ENCODE measurements at places on chromosomes 11 and 22.

GRCh38 chr11:57645689-57646085 lies 4.0 kb downstream of the YPEL4 start:
- no peak for DNase-seq

- DNase-seq, result no peak
These were observed 10.5 kb downstream of the PLAAT4 start for GRCh38 chr11:63547061-63547460.

DNA sequence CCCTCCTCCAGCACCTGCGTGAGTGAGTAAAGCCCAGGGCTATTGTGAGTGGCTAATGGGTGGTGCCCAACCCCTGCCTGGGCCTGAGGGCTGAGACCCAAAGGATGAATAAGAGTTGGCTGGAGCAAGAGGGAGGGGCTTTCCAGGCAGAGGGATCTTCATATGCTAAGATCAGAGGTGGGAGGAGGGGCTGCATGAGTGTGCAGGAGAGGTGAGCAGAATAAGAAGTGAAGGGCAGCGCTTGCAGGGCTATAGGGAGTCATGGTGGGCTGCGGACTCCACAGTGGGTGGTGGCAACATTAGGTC lies 3.9 kb downstream of the EMID1 start:
- no peak for DNase-seq

GRCh38 chr22:28934026-28934425 lies 50.7 kb downstream of the ZNRF3 start:
- DNase-seq, result no peak

DNA sequence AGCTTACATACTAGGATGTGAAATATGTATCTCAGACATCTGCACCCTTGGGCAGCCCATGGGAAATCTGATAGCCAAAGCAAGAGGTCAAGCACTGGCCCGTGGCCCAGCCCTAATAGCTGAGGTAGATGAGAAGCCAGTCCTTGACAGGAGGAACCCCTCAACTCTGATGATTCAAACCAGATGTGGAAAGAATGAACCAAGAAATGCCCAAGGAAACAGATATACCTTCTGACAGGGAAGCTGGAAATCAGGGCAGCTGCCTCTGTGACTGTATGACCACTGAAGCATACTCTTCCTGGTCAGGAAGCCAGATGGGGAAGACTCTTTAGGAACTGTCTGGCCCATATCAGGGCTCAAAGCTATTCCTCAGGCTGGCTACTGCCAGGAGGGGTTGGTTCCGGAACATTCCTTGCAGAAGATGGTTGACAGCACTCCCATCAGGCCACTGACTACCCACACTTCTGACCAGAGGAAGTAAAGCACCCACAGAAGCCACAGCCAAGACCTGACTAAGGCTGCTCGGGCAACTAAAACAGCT lies 124.2 kb downstream of the SWAP70 start:
- DNase-seq, result no peak

GRCh38 chr11:116466191-116466590 lies 306.6 kb downstream of the BUD13 start:
- DNase-seq, result no peak

DNA sequence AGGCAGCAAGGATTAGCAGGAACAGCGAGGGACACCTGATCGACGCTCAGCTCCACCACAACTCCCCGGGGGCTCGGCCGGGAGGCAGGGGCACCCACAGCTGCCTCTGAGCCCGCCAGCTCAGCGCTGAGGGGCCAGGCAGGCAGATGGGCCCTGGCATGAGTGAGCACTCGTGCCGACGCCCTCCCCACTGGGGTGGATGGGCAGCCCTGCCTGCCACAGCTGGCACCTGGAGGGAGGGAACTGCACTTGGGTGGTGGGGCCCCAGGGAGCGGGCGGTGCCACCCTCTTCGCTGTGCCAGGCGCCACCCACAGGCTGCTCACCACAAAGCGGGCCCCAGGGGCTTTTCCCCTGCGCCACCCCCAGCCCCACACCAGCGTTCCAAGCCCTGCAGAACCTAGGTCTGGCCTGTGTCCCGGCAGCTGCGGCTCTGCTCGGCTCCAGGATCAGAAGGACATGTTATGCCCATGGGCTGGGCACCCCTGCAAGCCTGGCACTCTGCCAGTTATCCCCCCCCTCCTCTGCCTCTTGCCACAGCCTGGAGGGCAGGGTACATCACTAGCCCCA lies 28.8 kb downstream of the WNT7B start:
- DNase-seq, result no peak

GRCh38 chr11:27084518-27084917 lies 43.9 kb downstream of the BBOX1 start:
- DNase-seq, result no peak

DNA sequence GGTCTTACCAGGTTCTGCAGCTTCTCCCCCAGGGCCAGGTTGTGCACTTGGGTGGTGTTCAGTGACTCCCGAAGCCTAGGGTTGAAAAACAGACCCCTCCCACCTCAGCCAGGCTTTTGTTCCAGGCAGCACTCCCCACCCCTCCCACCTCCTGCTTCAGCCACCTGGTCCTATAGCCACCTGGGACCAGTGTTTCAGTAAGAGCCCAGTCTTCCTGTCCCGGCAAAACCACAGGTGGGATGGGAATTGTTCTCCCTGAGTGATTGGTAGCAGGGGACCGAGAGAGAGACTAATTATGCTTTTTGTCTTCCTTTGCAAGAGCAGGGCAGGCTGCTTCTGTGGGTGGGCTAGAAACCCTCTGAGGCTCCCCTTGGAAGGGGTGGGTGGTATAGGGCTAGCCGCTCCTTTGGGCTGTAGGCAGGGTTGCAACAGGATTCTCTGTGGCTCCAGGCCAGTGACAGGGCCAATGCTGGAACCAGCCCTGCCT lies 8.5 kb upstream of the NAALADL1 start:
- DNase-seq, result no peak

- no peak for DNase-seq
These were observed 1447.2 kb downstream of the TBC1D22A start for GRCh38 chr22:48209473-48210197.

DNA sequence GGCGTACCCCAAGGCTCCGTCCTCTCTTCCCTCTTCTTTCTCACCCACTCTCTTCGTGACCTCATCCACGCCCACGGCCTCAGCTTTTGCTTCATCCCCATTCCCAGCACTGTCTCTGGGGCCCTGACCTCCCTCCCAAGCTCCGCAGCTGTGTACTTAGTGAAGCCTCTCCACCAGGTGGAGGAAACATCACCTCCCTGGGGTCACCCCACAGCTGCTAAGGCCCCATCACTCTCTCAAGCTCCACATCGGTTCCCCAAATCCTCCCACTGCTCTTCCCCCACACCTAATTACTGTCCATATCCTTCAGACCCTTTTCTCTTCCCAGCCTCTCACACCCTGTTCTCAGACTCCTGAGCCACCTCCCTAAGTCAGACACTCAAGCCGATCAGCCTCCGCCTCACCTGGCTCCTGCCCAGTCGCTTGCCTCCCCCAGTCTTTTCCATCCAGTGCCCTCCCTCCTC lies 7.9 kb upstream of the SYT7 start:
- DNase-seq, result no peak

DNA sequence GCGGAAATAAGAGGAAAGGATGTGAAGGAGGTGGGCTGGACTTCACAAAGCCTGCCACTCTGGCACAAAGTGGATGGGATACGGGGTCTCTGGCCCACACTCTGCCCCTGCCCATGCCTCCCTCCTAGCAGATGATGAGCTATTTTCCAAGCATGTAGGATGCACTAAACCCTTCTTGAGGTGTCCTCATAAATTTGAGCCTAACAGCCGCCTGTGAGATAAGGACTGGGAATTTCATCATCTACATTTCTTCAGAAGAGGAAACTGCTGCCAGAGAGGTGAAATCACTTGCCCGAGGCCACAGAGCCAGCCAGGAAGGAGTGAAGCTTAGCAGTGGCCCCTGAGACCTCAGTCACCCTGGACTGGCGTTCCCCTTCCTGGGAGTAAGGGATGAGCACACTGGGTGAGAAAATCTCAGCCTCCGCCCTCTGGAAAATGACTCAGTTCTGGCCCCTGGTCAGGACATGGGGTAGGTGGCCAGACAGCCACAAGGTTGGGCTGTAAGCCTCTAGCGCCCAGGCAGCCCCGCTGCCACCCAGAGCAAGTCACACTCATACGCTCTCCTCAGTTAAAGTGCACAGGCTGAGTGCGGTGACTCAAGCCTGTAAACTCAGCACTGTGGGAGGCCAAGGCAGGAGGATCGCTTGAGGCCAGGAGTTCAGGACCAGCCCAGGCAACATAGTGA lies 27.9 kb downstream of the MB start:
- no peak for DNase-seq

DNA sequence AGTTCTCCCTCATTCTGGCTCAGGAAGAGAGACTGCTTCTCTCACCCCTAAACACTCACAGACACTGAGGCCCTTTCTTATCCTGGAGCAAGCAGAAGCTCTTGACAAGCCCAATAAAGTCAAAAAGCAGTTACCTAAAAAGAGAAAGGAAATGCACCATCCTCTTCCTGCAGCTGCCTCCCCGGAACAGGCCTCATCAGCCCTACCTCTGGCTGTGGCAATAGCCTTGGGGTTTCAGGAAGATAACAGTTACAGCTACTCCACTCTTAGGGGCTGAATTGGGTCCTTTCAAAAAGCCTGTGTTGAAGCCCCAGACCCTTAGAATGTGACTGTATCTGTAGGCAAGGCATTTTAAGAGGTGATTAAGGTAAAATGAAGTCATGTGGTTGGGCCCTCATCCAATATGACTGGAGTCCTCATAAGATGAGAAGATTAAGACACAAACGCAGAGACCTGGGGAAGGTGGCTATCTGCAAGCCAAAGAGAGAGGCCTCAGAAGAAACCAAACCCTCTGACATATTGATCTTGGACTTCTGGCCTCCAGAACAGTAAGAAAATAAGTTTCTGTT lies 3.5 kb upstream of the LGALS12 start:
- DNase-seq, result no peak

GRCh38 chr11:14975252-14975587 lies 3.1 kb upstream of the CALCA start:
- no peak for DNase-seq

DNA sequence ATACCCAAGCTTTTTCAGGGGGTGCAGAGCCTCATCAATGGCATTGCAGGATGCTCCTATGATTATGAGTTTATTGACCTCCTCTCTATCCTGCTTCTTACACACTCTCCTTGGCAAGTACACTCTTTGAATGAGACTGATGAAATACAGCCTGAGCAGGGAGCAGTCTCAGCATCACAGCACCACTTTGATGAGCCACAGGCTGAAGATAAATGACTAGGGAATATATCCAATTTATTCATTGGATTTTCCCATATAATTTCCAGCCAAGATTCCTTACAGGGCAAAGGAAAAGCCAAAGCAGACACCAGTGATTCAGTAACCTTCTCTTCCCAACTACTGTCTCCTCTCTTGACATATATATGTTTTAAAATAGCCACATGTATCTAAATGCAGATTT lies 79.2 kb downstream of the CASP12 start:
- DNase-seq, result no peak

GRCh38 chr11:101866619-101867491 lies 48.0 kb upstream of the CEP126 start:
- DNase-seq, result no peak

DNA sequence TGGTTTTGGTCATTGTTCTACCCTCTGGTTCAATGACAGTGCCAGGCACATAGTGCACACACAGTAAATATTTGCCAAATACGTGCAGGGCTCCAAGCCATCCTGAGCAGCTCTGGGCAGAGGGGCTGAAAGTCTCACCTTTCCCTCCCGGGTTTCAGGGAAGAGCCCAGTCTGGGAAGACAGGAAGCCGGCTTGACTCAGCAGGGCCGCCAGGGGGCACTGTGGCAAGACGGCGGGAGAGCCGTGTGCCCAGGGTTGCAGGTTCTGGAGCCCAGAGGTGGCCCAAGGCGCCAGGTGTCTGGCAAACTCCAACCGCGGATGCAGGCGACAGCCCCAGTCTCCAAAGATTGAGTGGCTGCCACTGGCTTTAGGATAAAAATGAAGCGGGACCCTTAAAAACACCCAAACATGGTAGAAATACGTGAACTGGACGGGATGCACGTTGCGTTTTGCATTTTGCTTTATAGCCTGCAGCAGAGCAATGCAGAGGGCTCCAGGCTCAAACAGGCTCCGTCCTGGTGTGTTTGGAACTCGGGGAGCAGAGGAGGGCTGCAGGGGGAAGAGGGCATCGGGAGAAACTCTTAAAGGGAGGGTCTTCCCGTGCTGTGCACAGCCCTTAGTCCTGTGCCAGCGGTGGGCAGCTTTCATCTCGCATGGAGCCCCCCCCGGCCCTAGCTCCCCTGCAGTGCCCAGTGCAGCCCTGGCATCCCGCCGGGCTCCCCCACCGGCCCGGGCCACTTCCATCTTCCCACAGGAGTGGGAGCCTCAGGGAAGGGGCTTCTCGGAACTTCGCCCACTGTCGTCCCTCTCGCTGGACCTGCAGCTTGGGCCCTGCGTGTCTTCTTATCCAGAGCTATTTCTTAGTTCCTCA lies 10.7 kb downstream of the KRTAP5-5 start:
- DNase-seq, result no peak

DNA sequence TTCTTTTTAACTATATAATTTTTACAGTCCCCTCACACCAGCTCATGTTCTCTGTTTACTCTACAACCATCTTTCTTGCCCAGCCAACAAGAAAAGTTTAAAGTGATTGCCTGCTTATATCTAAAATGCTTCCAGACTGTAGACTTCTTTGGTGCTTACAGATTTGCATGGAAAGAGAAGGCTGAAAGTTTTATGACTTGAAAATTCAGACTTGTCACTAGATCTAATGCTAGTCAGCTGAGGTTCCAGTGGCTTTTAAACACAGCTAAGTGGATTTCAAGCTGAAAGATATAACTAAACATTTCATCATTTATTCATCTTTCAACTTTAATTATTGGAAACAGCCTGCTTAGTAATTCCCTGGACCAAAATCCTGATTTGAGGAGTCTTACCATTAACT lies 178.4 kb downstream of the NAV2 start:
- DNase-seq, result no peak

DNA sequence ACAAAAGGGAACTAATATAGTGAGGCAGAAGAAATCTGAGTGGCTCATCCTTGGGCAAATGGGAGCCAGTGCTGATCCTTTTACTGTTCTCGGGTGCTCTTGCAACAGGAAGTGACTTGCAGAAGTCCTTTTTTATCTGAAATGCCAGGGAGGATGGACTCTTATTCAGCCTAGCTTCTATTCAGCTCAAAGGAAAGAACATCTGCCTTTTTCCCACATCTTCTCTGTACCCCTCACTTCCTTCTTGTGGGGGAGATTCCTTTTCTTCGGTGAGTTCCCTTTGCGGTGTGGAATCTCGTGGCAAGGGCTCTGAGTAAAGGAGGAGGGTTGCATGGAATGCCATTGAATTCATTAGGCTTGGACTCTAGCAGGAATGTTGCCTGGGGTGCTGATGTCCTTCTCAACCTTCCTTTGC lies 76.2 kb downstream of the ZBTB16 start:
- DNase-seq, result no peak

DNA sequence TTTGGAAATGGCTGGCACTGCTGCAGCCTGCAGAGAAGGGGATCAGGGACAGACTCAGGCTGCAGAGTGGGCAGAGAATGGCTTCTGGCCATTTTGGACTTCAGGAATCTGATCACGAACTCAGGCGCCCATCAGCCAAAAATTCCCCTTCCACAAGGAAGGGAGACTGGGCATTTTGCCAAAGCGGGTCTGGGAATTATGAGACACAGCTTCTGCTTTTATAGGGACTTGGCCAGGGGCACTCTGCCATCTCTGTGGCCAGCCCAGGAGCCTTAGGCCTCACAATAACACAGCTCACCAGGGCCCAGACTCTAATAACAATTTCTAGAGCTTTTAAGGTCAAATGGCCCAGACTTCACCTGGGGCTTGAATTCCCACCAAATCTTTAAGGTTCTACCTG lies 74.7 kb downstream of the CHST1 start:
- DNase-seq, result no peak

- no peak for DNase-seq
These were observed 27.4 kb downstream of the IL18BP start for GRCh38 chr11:72026090-72026489.

GRCh38 chr11:86608251-86608799 lies 64.1 kb downstream of the ME3 start:
- DNase-seq, result no peak

- peak; percentile 27 for DNase-seq
These were observed 7.3 kb upstream of the SYT7 start for GRCh38 chr11:61587951-61588727.
